ENCODE measurements at places on chromosomes 11 and 22. TPM values are rescaled to one million over a fixed set of nuclear protein-coding genes. Genes with fewer than 3 reads are reported as not detected.

The OR51I1 gene
- total RNA-seq: not detected

The MRGPRX1 gene
- not detected for total RNA-seq

The FAM83F gene
- not detected for total RNA-seq

The PATE2 gene
- not detected for total RNA-seq

The MYBPC3 gene
- total RNA-seq: 0.09 TPM

The RFPL3 gene
- total RNA-seq: not detected

The DDI1 gene
- not detected for total RNA-seq

The CCDC73 gene
- total RNA-seq: 0.04 TPM

Data from A549 treated with ZK216348 at 1 μM for 4 hours (cell line).